ENCODE measurements at places on chromosomes 16 and 17.

GRCh38 chr17:36183001-36183971 is 6.8 kb upstream of the TBC1D3B start:
- DNase-seq, result no peak

DNA sequence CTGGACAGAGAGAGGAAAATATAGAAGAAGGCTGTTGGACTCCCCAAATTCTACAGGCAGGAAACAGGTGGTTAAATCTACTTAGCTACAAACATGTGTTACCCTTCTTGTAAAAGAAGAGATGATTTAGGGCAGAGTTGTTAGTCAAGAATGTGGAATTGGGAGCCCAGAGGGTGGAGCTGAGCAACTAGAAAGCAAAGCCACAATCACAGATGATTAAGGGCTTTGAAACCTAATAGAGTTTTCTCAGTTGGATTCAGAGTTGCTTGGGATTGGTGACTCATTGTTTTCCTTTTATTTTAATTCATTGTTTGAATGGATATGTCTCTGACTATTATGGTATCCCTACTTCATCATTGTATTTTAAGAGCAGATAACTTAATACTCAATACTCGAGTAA is 6.2 kb downstream of the ACSM5 start:
- no peak for DNase-seq

DNA sequence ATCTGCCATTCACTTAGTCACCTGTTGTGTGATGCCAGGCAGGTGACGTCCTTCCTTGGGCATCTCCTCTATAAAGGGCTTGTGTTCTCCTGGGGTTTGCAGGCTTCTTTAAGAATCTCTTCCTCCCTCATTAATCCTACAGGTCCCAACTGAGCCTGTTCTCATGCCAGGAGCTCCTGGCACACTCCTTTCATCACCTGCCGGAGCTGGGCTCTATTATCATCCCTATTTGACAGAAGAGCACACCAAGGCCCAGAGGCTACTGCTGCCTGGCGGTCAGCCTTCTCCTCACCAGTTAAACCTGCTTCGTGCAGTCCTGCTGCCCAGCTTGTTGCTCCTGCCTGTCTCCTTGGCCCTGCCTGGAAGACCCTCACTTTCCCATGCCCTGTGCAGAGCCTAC is 51.2 kb downstream of the RAI1 start:
- no peak for DNase-seq

GRCh38 chr17:39365242-39365641 is 36.2 kb downstream of the FBXL20 start:
- no peak for DNase-seq

GRCh38 chr17:57412520-57413096 is 156.3 kb downstream of the MSI2 start:
- DNase-seq, result no peak
